Suprapubic skin (tissue), 4 donors: ENCODE measurements at places on chromosomes 16 and 17.

DNA sequence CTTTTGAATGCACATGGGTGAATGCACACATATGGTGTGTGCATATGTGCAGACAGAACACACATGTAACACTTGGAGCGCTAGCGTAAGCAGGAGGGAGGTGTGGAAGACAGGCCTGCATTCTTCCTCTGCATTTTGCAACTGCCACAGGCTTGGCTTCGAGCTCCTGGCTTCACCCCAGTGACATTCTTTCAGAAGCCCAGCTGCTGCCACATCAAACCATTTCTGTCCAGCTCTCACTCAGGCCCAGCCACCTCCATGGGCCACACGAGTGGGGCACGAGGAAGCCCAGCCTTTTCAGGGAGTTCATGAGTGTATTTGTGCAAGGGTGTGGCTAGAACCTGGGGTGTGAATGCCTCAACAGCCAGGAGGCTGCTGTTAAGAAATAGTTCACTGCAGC lies 18.8 kb downstream of the LGALS3BP start:
- DNase-seq: peak; percentile 80

DNA sequence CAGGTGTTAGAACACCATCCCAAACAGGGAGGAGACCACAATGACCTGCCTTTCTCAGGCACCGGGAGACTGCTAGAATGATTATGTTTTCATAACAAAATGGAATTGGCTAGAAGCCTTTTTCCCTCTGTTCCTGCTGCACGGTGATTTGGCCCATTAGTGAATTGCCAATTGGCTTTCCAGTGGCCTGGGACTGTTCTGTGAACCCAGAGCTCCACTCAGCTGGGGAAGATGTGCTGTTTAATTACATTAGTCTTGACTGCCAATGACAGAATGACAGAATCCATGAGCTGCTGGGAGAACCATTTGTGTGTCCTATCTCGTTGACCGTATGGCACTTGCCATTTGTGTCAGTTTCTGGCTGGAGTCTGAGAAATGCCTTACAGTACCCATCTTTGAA lies 242.9 kb downstream of the CDH11 start:
- DNase-seq: no peak

GRCh38 chr16:30802936-30803335 lies 15.9 kb upstream of the ZNF629 start:
- no peak for DNase-seq

DNA sequence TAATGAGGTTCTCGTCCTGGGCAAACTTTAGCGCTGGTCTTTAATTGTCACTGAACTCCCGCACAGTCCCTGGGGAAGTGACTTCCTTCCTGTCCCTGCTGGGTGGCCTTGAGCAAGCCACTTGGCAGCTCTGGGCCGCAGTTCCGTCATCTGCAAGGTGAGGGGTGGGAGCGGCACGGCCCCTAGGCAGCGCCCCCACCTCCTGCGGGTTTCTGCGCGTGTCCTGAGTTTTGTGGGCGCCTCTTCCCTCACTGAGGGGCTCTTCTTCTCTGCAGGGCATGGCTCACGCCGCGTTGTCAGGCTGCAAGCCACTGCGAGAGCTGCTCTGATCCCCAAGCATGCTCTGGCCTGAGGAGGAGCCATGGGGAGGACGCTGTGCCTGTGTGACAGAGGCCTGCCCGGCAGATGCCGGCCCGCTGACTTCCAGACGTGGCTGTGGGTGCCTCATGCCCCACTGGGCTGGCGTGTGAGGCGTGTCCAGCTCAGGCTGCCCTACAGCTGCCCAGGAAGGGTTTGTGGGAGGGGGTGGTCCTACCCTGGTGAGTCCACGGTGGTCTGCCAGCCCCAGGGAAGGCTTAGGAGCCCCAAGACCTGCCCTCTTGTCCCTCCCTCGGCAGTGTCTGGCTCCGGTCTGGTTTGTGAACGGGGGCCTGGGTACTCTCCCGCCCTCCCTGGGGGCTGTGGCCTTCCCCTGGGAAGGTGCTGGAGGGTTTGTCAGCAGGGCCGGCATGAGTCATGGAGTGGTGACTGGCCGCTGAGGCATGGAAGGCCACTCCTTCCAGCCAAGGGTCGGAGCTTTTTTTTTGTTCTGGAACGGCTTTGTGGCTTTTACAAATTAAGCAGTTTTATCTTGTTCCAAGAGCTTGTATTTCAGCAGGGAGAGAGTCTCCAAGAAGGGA lies 182.0 kb downstream of the SEC14L1 start:
- DNase-seq: peak; percentile 92

GRCh38 chr17:49997773-49998703 lies 3.0 kb upstream of the DLX3 start:
- DNase-seq: peak; percentile 87

DNA sequence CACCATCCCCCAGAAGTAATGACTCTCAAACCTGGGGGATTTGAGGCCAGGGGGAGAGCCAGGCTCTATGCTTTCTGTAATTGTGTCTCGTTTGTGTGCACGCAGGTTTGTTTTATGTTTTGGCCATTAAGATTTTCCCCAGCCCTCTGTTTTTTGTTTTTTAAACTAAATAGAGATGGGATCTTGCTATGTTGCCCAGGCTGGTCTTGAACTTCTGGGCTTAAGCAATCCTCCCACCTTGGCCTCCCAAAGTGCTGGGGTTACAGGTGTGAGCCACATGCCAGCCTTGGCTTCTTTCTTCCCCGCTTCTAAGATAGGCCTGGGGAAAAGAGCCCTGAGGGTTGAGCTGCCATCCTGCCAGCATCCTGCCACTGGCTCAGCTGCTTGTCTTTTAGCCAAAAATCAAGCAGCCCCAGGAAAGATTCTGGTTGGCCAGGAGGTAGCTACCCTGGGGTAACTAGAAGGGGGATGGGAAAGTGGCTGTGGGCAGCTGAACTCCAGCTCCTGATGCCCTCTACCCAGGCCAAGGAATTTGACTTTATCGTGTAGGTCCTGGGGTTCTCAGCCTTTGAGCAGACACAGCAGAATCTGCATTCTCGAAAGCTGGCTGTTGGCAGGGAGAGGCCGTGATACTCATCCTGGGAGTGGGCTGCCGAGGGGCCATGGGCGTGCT lies 18.4 kb downstream of the KDM8 start:
- no peak for DNase-seq

GRCh38 chr16:22646948-22647556 lies 136.4 kb downstream of the NPIPB5 start:
- DNase-seq: no peak

- DNase-seq: no peak
These were observed 221.3 kb downstream of the SEC14L1 start for GRCh38 chr17:77361986-77362620.

DNA sequence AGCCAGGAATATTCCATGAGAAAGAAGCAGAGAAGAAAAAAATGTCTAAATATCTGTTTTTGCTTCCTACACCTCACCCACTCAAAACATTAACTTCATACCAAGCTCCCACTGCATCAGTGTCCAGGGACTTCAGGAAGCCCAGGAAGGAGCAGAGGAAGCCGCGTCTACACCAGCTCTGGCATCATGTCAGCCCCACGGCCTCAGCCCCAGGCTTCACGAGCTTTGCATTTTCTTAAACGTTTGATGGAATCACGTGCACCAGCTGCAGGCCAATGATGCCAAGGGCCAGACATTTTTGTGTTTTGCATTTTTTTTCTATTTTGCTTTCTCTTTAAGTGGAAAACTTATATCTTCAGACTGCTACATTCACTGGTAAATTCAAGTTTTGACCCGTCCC lies 48.6 kb downstream of the CDRT4 start:
- no peak for DNase-seq

DNA sequence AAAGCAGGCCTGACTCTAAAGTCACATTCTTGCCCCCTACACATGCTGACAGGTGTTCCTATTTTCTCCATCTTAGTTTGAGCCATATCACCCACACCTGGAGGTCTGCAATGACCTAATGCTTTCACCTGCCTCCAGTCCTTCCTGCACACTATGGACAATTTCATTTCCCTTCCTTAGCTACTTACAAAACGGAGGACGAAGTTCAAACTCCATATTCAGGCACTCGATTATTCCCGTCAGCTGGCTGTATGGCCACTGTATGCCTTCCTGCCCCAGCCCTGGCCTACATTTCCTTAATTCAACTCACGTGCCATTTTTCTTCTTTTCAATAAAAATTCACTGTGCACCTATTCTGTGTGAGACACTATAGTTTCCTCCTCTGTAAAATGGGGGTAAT lies 44.9 kb downstream of the GRIN2A start:
- no peak for DNase-seq

DNA sequence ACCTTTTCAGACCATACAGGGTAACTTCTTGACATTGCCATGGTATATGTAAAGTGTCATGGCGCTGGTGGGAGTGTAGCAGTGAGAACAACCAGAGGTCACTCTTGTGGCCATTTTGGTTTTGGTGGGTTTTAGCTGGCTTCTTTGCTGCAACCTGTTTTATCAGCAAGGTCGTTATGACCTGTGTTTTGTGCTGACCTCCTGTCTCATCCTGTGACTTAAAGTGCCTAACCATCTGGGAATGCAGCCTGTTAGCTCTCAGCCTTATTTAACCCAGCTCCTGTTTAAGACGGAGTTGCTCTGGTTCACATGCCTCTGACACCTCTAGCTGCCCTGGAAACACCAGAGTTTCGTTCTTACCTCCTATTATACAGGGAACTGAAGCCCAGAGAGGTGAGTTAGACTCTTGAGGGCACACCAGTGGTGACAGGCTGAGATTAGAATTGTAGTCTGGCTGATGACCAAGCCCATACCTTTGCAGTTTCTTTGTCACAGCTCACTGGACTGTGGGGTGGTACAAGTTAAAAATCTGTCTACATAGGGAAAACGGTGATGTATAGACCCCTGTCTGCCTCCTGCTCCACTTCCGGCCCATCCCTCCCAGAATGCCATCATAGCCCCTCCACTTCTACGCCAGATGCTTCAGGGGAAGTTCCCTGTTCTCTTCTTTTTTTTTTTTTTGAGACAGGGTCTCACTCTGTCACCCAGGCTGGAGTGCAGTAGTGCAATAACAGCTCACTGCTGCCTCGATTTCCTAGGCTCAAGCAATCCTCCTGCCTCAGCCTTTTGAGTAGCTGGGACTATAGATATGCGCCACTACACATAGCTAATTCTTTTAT lies 21.0 kb downstream of the KSR1 start:
- DNase-seq: no peak

- DNase-seq: no peak
These were observed 850 bp downstream of the GINS3 start for GRCh38 chr16:58393138-58393504.

GRCh38 chr16:22623351-22623781 lies 112.7 kb downstream of the NPIPB5 start:
- DNase-seq: no peak
